ENCODE measurements at places on chromosomes 3 and 15.

GRCh38 chr15:64017082-64017588 is 29.1 kb downstream of the DAPK2 start:
- H3K27ac ChIP-seq: peak overlapping the region; percentile 15
- H3K4me1 ChIP-seq: peaks cover 43% of the 10 kb centered on the region
- no peaks in the 10 kb centered on the region for H3K27me3 ChIP-seq
- H3K36me3 ChIP-seq: no peaks in the 10 kb centered on the region
- peak; percentile 80 for DNase-seq
- no peak overlapping the region for H3K4me3 ChIP-seq

DNA sequence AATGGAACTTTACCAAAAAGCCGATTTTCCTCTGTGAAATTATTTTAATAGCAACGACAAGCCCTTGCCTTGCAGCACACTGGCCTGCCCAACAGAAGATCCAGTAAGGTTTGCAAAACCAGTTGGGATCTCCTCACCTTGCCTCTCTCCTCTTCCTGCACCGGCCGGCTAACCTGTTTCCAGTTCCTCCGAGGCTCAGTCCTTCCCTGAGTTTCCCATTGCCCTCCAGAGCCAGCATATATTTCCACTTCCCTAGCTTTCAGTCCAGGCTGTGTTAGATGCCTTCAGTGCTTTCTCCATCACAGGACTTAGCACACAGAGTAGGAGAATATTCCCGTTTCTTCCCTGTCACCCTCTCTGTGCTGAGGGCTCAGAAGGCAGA is 60.3 kb downstream of the NOX5 start:
- H3K27me3 ChIP-seq: 0 out of 2 replicates have a peak, but pooled peaks cover 6% of the 10 kb centered on the region
- no peaks in the 10 kb centered on the region for H3K36me3 ChIP-seq
- H3K4me1 ChIP-seq: no peaks in the 10 kb centered on the region
- no peak for DNase-seq
- H3K4me3 ChIP-seq: peak overlapping the region; percentile 77
- no peak overlapping the region for H3K27ac ChIP-seq

DNA sequence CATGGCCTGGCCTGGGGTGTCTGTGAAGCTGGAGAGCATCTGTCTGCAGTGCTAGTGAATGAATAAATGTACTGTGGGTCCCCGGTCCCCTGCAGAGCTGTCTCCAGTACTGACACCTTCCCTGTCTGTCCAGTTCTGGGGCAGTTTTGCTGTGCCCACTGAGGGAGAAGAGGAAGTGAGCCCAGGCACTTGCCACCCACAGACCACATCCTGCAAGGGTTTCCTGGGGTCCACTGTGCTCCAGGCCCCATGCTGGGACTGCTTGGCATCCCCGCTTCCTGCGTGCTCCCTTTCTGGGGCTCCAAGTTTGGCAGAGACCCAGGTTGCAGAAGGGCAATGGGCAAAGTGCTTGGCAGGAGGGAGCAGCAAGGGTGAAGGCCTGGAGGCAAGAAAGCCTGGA is 4.9 kb upstream of the SLC6A6 start:
- no peak for DNase-seq
- H3K27ac ChIP-seq: no peak overlapping the region
- no peaks in the 10 kb centered on the region for H3K36me3 ChIP-seq
- no peaks in the 10 kb centered on the region for H3K27me3 ChIP-seq
- no peak overlapping the region for H3K4me3 ChIP-seq
- no peaks in the 10 kb centered on the region for H3K4me1 ChIP-seq

GRCh38 chr3:63413523-63413922 is 135.4 kb downstream of the SYNPR start:
- H3K27ac ChIP-seq: no peak overlapping the region
- no peaks in the 10 kb centered on the region for H3K27me3 ChIP-seq
- H3K4me1 ChIP-seq: no peaks in the 10 kb centered on the region
- no peak for DNase-seq
- no peak overlapping the region for H3K4me3 ChIP-seq
- no peaks in the 10 kb centered on the region for H3K36me3 ChIP-seq

DNA sequence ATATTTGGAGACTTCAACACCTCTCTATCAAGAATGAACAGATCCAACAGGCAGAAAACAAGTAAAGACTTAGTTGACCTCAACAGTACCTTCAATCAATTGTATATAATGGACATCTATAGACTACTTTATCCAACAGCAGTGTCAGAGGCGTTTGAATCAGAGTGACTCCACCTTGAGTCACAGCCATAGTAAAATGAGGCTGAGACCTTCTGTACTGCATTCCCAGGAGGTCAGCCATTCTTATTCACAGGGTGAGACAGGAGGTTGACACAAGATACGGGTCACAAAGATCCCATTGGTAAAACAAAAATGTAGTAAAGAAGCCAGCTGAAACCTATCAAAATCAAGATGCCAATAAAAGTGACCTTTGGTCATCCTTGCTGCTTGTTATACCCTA is 299.8 kb downstream of the CNTN3 start:
- no peaks in the 10 kb centered on the region for H3K36me3 ChIP-seq
- peaks cover 11% of the 10 kb centered on the region for H3K4me1 ChIP-seq
- no peaks in the 10 kb centered on the region for H3K27me3 ChIP-seq

GRCh38 chr3:177665122-177665808 is 468.0 kb upstream of the TBL1XR1 start:
- H3K27ac ChIP-seq: no peak overlapping the region
- no peaks in the 10 kb centered on the region for H3K27me3 ChIP-seq
- H3K4me1 ChIP-seq: no peaks in the 10 kb centered on the region
- H3K4me3 ChIP-seq: no peak overlapping the region

DNA sequence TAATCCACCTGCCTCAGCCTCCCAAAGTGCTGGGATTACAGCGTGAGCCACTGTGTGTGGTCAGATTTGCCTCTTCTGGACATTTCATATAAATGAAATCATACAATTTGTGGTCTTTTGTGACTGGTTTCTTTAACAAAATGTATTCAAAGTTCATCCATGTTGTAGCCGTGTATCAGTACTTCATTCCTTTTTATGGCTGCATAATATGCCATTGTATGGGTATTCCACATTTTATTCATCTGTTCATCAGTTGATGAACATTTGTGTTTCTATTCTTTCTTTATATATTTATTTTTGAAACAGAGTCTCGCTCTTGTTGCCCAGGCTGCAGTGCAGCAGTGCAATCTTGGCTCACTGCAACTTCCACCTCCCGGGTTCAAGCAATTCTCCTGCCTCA is 25.8 kb downstream of the WDR76 start:
- H3K27me3 ChIP-seq: no peaks in the 10 kb centered on the region
- H3K27ac ChIP-seq: no peak overlapping the region
- H3K36me3 ChIP-seq: 0 out of 2 replicates have a peak, but pooled peaks cover 7% of the 10 kb centered on the region
- H3K4me3 ChIP-seq: no peak overlapping the region

DNA sequence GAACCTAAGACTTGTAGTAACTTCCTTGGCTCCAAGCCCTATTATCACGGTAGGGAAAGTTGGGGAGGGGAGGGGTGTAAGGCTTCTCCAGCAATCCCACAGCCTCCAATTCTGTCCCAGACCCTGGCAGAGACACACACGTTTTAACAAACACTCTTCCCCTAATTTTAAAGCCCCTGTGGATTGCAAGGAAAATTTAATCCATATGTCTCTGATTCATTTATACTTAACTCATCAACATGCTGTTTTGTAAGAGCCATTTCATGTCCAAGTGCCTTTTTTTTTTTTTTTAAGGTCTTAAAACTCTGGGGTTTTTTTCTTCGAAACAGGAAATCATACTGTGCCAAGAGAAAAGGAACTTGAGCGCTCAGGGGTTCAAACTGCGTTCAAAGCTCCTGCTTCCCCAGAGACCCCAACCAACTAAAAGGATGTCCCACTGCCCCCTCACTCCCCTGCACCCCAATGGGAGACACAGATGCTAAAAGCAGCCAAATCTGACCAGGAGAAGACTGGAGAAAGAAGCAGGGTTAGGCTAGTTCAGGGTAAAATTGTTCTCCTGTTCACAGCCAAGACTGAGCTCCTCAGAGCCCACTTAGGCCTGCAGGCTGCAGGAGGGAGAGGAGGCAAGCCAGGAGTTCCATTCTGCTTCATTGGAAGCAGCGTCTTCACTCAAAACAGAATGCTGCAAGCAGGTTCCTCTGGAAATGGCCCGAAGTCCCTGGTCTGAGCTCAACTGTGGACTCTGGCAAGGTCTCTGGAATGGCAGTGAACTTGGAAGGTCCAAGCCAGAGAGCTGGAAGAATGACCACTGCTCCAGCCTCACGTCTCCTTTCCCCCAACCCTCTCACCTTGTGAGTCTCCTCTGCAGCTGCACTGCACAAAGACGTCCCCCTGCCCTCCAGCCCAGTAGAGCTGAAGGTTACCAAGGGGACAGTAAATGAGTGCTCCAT is 172.5 kb downstream of the NTRK3 start:
- no peaks in the 10 kb centered on the region for H3K36me3 ChIP-seq
- no peaks in the 10 kb centered on the region for H3K4me1 ChIP-seq

DNA sequence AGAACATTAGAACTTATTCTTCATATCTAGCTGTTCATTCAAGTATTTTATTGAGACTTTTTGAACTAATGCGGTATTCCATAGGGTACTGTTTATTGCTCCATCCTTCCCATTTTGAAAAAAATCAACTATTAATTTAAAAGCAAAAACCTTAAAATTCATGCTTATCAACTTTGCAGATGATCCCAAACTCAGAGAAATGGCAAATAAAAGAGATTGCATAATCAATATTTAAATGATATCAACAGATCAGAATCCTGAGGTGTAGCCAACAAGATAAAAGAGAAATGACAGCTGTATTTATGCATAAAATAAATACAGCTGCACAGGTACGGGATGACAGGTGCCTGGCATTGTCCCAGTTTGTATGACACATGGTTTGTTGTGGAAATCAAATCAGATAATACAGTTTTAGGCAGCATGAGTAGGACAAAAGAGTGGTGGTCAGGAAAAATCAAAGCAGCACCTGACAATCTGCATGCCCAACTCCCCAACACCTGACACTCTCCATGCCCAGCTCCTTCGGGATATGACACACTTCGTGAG is 42.4 kb upstream of the CMTM8 start:
- H3K27me3 ChIP-seq: peaks cover 33% of the 10 kb centered on the region
- no peaks in the 10 kb centered on the region for H3K36me3 ChIP-seq

DNA sequence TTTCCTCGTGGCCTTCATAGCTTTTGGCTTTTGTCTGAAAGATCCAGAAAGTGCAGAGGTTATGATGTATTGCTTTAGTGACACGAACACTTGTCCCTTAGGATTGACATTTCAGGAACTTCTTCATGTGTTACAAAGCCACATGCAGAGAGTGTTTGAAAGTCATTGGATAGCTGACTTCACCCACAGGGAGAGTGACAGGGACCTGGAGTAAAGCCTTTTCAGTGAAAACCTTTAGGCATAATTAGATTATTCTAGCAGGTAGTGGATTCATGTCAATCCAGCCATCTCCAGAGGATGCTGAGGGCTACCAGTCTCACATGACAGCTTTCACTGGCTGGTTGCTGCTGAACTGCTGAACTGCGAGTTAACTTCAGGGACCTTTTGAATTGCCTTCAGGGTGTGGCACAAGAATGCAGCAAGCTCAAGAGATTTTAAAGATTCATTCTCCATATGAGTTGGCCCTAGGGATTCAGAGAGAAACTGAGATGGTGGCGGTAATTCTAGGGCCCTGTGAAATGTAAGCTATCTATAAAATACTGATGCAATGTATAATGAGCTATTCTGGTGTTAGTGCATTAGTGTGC is 267.0 kb upstream of the GOLIM4 start:
- no peaks in the 10 kb centered on the region for H3K27me3 ChIP-seq
- no peaks in the 10 kb centered on the region for H3K36me3 ChIP-seq
- DNase-seq: no peak

GRCh38 chr3:95311272-95311671 is 1248.4 kb downstream of the NSUN3 start:
- DNase-seq: no peak
- H3K4me3 ChIP-seq: no peak overlapping the region
- H3K4me1 ChIP-seq: no peaks in the 10 kb centered on the region
- H3K27me3 ChIP-seq: no peaks in the 10 kb centered on the region
- H3K36me3 ChIP-seq: no peaks in the 10 kb centered on the region
- H3K27ac ChIP-seq: no peak overlapping the region

DNA sequence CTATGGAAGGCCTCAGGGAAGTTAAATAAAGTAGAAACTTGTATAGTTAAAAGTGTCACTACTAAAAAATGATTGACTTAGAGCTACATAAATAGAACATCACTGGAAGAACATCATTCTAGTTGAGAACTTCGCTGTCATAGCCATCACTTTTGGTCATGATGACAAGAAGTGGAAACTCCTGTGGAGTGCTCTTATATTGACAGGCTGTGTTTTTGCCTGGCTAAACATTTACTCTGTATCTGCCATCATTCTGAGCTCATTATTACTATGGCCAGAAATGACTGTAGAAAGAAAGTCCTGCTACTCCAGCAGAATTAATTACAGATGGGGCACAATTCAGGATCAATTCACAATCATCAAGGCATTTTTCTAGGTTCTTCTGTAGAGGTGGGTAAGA is 165.1 kb upstream of the GOLIM4 start:
- DNase-seq: no peak
- H3K36me3 ChIP-seq: no peaks in the 10 kb centered on the region
- H3K4me3 ChIP-seq: no peak overlapping the region
- no peaks in the 10 kb centered on the region for H3K27me3 ChIP-seq

- peak overlapping the region; percentile 89 for H3K27ac ChIP-seq
- no peaks in the 10 kb centered on the region for H3K36me3 ChIP-seq
- peak overlapping the region; percentile 12 for H3K4me3 ChIP-seq
- H3K4me1 ChIP-seq: peaks cover 61% of the 10 kb centered on the region
- H3K27me3 ChIP-seq: no peaks in the 10 kb centered on the region
Measured at GRCh38 chr3:5194801-5195509, 7.4 kb downstream of the EDEM1 start.

DNA sequence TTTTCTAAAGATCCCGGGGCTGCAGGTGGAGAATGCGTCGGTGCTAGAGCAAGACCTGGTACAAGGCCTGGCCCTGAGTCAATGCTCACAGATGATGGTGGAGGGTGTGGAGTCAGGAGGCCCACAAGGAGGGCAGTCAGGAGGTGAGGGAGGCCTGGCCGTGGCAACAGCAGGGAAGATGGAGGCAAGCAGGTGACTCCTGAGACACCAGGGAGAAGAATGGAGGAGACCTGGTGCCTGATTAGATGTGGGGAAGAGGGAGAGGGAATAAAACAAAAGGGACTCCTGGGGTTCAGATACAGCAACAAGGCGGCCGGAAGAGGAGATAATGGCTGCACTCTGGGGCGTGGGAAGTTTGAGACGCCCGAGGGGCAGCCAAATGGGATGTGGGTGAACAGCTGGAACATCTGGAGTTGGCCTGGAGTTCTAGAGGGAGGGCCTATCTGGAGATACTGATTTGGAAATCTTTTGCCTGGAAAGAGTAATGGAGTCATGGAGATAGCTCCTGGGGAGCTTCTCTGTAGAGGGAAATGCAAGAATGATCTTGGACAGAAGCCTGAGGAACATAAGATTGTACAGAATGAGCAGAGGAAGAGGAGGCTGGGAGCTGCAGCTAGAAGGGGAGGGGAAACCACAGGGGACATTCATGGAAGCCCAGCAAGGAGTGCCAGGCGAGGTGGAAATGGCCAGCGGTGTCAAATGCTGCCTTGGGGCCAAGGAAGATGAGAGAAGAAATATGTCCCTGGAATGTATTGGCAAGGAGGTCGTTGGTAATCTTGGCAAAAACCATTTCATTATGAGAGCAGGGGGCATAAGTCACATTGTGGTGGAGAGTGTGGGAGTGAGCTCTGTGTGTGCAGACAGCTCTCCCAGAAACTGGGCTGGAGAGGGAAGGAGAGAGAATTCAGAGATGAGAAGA is 67.5 kb upstream of the CORO2B start:
- H3K4me1 ChIP-seq: peaks cover 26% of the 10 kb centered on the region
- no peak overlapping the region for H3K4me3 ChIP-seq
- H3K36me3 ChIP-seq: no peaks in the 10 kb centered on the region
- peak overlapping the region; percentile 61 for H3K27ac ChIP-seq
